Activated T-cell treated with anti-CD3 and anti-CD28 coated beads, Interleukin-2, amount 50 U/mL, for 72 hours (primary cell): ENCODE measurements at places on chromosomes 3 and 15. TPM values are rescaled to one million over a fixed set of nuclear protein-coding genes. Genes with fewer than 3 reads are reported as not detected.
A peak's percentile ranks its signal among the peaks of the same experiment; 100 is the strongest.

CD86 gene
- 2.4 TPM for total RNA-seq

RASSF1 gene
- 51.4 TPM for total RNA-seq

DPP8 gene
- total RNA-seq = 36.1 TPM

FSTL1 gene
- total RNA-seq = 1.3 TPM

PCOLCE2 gene
- total RNA-seq = not detected

DNA sequence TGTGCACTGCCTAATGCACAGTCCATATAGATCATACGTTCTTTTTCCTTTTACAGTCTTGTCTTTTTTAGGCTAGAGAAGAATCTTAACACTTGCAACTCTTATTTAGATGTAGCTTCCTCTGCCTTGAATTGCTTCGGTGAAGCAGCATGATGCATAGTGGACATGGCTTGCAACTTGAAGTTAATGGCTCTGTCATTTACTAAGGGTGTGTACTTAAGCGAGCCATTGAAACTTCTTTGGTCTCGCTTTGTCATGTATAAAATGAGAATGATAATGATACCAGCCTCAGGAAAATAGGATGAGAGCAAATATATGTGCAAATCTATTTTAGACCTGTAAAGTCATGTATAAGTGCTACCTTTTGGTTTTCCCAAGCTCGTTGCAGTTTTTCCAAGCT, 147.4 kb downstream of the GHSR start:
- no peaks in the 10 kb centered on the region for H3K27me3 ChIP-seq
- no peak overlapping the region for H3K27ac ChIP-seq
- no peaks in the 10 kb centered on the region for H3K4me1 ChIP-seq
- no peak overlapping the region for H3K4me3 ChIP-seq
- no peak for DNase-seq

GRCh38 chr15:42427429-42428223, 63.3 kb downstream of the ZNF106 start:
- H3K36me3 ChIP-seq = peaks cover 4% of the 10 kb centered on the region
- H3K4me3 ChIP-seq = no peak overlapping the region

GRCh38 chr3:134406331-134407238, 32.3 kb upstream of the AMOTL2 start:
- no peaks in the 10 kb centered on the region for H3K36me3 ChIP-seq
- DNase-seq = no peak
- no peak overlapping the region for H3K27ac ChIP-seq
- H3K27me3 ChIP-seq = peaks cover 68% of the 10 kb centered on the region
- no peaks in the 10 kb centered on the region for H3K4me1 ChIP-seq

DNA sequence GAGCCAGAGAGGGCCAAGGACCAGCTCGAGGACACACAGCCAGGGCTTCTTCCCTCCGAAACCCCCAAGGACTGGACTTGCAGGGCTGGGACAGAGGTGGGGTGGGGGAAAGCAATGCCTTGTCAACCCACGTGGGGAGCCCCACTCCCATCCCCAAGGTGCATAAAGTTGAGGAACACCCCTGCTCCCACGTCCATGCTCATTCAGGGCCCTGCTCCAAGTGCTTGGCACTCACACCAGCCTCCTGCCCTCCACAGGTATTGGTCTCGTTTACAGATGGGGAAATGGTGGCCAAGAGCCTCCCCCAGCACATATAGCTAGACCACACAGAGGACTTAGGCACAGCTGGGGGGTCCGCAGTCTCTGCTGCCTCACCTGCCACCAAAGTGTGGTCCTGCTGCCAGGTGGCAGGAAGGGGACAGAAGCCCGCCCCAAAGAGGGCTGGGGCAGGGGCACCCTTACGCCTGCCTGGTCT, 50.5 kb upstream of the CSPG4 start:
- no peaks in the 10 kb centered on the region for H3K27me3 ChIP-seq
- no peak overlapping the region for H3K27ac ChIP-seq
- no peaks in the 10 kb centered on the region for H3K36me3 ChIP-seq
- no peak overlapping the region for H3K4me3 ChIP-seq

- peaks cover 36% of the 10 kb centered on the region for H3K4me1 ChIP-seq
- H3K27me3 ChIP-seq = no peaks in the 10 kb centered on the region
- H3K27ac ChIP-seq = no peak overlapping the region
Measured at GRCh38 chr3:42071904-42072812, 19.0 kb upstream of the TRAK1 start.

DNA sequence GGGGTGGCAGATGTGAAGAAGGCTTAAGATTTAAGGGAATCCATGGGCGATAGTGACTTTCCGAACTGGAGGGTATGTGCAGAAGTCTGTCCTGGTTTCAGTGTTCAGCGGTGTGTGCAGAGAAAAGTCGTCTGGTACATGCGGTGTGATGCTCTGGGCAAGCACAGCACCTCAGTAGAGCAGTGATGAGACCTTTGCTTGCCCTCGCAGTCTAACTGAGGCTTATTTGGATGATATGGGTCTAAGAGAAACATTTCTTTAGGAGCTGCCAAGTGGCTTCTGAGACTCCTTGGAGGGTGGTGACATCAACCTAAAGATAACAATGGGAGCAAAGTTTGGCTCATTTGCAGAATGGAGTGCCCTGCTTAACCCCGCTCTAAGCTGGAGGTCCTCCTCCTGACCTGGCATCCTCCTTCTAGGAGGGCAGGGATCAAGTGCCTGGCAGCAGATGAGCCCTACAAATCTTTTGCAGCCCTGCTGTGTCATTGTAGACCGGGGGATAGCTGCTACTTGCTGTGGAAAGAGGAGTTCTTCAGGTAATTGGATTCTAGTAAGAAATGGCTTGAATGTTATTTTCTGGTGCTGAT, 228.1 kb upstream of the AZI2 start:
- no peak overlapping the region for H3K27ac ChIP-seq
- H3K4me1 ChIP-seq = peaks cover 10% of the 10 kb centered on the region
- H3K36me3 ChIP-seq = no peaks in the 10 kb centered on the region

- no peak for DNase-seq
- peaks cover 8% of the 10 kb centered on the region for H3K36me3 ChIP-seq
- H3K4me3 ChIP-seq = no peak overlapping the region
- H3K27ac ChIP-seq = no peak overlapping the region
- H3K4me1 ChIP-seq = peaks cover 36% of the 10 kb centered on the region
- no peaks in the 10 kb centered on the region for H3K27me3 ChIP-seq
Measured at GRCh38 chr3:63955830-63956545, 43.8 kb upstream of the SCAANT1 start.

DNA sequence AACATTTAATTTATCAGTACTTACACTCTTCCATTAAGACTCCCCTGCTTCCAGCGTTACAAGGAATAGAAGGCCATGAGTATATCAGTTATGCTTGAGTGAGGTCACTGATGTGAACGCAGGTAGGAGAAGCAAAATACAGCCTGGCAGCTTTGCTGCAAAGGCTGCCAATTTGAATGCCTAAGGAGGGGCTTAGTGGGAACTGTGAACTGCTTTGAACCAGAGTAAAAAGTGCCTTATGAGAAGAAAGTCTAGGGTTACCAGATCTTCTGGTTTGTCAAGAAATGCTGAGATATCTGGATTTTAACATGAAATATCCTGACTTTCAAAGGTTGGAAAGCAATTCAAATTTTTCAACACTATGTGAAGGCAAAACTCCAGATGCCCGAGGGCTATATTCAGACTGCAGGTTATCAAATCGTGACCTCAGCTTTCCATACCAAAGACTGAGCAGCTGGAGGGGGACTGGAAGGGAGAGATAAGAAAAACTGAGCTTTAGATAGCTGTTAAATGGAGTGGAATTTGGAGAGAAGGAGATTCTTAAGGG, 446.3 kb upstream of the NECTIN3 start:
- no peaks in the 10 kb centered on the region for H3K36me3 ChIP-seq
- no peak for DNase-seq
- H3K27ac ChIP-seq = no peak overlapping the region
- H3K27me3 ChIP-seq = no peaks in the 10 kb centered on the region
- H3K4me1 ChIP-seq = no peaks in the 10 kb centered on the region

DNA sequence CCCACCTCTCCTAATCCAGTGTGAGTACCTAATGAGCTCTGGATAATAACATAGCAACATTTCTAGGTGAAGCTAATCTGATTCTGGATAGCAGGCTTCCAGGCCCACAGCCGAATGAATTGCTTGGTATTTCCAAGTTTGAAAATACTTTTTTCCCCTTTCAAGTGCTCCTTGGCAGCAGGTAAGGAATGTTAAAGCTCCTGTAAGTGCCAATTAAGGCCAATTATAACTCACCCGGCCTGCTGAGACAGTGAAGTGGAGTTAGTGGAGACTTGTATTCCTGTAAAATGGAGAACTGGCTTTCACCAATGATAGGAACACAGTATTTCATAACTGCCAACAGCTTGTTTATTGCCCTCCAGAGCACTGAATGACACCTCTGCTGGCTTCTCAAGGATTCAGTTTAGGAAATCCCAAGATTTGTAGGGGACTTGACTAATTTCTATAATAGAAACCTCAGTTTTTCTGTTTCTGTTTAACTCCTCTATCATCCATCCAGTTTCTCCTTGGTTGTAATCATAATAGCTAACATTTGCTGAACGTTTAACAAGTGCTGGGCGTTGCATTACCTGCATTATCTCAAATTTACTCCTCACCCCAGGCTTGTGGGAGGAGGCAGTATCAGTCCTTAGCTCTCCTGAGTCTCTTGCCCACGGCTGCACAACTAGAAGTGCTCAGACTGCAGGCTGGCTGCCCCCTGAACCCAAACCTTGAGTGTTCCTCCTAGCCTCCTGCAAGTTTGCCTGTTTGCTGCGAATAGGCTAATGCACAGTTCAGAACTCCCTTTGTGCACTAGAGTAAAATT, 52.7 kb upstream of the SCAANT1 start:
- no peaks in the 10 kb centered on the region for H3K27me3 ChIP-seq
- H3K4me1 ChIP-seq = peaks cover 73% of the 10 kb centered on the region
- no peak overlapping the region for H3K4me3 ChIP-seq

DNA sequence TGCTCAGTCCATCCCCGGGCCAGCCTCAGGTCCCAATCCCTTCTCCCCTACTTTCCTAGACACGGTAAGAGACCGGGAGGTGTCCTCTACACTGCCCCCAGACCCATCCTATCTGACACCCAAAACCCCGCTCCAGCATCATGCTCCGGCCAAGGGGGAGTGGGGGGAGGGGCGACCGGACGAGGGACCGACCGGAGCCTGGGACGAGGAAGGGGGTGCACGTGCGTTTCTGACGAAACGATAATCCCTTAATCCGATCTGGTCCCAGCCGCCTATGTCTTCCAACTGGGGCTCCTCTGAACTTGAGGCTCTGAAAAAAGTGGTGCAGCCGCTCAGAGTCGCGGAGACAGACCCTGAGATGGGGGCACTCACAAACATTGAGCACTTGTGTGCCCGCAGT, 494 bp downstream of the CPLX3 start:
- peaks cover 24% of the 10 kb centered on the region for H3K4me1 ChIP-seq
- H3K27me3 ChIP-seq = peaks cover 50% of the 10 kb centered on the region
- no peak for DNase-seq
- H3K36me3 ChIP-seq = no peaks in the 10 kb centered on the region
- H3K27ac ChIP-seq = no peak overlapping the region
- no peak overlapping the region for H3K4me3 ChIP-seq

- peaks cover 3% of the 10 kb centered on the region for H3K36me3 ChIP-seq
- H3K27me3 ChIP-seq = no peaks in the 10 kb centered on the region
- no peak for DNase-seq
- H3K4me3 ChIP-seq = no peak overlapping the region
- H3K4me1 ChIP-seq = peaks cover 14% of the 10 kb centered on the region
- no peak overlapping the region for H3K27ac ChIP-seq
Measured at GRCh38 chr15:42891569-42891968, 29.0 kb downstream of the TTBK2 start.

GRCh38 chr3:183541738-183542137, 13.8 kb downstream of the KLHL6 start:
- no peak for DNase-seq
- H3K27me3 ChIP-seq = no peaks in the 10 kb centered on the region
- H3K4me1 ChIP-seq = peaks cover 93% of the 10 kb centered on the region
- H3K4me3 ChIP-seq = peak overlapping the region; percentile 41
- peaks cover 3% of the 10 kb centered on the region for H3K36me3 ChIP-seq

DNA sequence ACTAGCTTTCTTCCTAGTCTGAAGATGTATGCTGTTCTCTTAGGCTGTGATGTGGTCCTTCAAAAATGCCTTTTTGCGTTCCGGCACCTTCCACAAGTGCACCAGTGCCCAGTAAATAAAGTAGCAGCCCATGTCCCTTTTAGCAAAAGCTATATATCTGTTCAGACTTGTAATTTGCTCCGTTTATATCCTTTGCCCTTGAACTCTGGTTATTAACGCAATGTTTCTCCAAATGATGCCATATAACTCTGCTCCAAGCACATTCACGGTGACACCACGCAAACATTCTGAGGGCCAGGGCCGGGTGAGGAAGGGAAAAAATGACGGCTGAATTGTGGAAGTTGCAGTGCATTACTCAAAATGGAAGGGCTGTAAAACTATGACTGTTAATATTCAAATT, 1001.1 kb upstream of the NR2F2 start:
- H3K4me3 ChIP-seq = no peak overlapping the region
- H3K4me1 ChIP-seq = no peaks in the 10 kb centered on the region
- no peaks in the 10 kb centered on the region for H3K36me3 ChIP-seq

GRCh38 chr3:133328373-133328772, 71.5 kb upstream of the BFSP2 start:
- no peak overlapping the region for H3K27ac ChIP-seq
- H3K27me3 ChIP-seq = no peaks in the 10 kb centered on the region
- H3K4me1 ChIP-seq = no peaks in the 10 kb centered on the region

DNA sequence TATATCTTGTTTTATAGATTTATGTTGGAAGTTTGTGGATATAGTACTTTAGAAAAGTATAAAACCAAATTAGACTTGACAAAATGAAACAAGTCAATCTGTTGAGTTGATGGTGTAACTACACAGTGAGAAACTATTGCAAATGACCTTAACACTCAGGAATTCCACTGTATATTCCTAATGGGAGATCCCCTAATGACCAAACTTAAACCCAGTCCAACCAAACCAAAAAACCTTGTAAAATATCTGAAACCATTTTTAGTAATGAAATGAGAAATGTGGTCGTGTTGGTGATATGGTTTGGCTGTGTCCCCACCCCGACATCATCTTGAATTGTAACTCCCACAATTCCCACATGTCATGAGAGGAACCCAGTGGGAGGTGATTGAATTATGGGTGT, 31.9 kb upstream of the ATP13A3 start:
- H3K27me3 ChIP-seq = peaks cover 48% of the 10 kb centered on the region
- no peak for DNase-seq
- peaks cover 13% of the 10 kb centered on the region for H3K36me3 ChIP-seq
- H3K4me3 ChIP-seq = no peak overlapping the region
- no peak overlapping the region for H3K27ac ChIP-seq

- peak overlapping the region; percentile 99 for H3K27ac ChIP-seq
- peaks cover 41% of the 10 kb centered on the region for H3K4me1 ChIP-seq
- DNase-seq = peak; percentile 88
Measured at GRCh38 chr3:136195258-136196063, 674 bp downstream of the MSL2 start.

GRCh38 chr3:193507566-193507965, 47.1 kb downstream of the ATP13A4 start:
- no peak for DNase-seq
- H3K4me1 ChIP-seq = no peaks in the 10 kb centered on the region
- no peaks in the 10 kb centered on the region for H3K36me3 ChIP-seq
- H3K4me3 ChIP-seq = no peak overlapping the region
- H3K27ac ChIP-seq = no peak overlapping the region
